ENCODE measurements at places on chromosomes 2 and 18.

DNA sequence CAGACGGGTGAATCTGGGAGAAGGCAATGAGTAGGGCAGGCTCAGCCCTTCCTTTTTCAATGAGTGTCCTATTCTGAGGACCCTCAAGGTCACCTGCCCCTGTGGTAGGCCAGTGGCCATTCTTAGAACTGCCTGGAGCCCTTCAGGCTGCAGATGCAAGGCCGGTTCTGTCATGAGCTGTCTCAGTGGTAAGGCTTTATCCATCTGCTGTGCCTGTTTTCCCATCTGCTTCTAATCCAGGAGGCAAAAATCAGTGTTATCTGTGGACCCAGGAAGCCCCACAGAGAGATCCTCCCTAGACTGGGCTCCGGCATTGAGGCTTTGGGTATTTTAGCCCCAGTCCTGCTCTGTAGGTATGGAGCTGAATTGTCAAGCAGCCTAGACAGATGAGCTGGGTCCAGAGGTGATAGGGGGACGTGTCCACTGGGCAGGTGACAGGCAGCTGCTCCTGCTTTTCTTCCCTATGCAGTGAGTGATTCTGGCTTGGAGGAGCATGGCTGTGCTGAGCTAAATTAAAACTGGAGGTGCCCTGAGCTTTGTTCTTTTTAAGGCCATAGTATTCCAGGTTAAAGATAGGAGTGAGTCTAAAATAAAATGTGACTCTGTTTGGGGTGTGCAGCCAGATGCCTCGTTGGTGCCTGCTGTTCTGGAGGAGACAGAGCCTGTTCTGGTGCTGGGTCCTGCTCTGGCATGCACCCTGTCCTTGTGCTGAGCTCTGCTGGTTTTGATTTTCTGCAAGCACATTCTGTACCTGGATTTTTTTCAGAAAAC is 92.5 kb downstream of the FHOD3 start:
- no peak for DNase-seq

- DNase-seq: no peak
These were observed 1.4 kb downstream of the STARD7 start for GRCh38 chr2:96207073-96207773.

DNA sequence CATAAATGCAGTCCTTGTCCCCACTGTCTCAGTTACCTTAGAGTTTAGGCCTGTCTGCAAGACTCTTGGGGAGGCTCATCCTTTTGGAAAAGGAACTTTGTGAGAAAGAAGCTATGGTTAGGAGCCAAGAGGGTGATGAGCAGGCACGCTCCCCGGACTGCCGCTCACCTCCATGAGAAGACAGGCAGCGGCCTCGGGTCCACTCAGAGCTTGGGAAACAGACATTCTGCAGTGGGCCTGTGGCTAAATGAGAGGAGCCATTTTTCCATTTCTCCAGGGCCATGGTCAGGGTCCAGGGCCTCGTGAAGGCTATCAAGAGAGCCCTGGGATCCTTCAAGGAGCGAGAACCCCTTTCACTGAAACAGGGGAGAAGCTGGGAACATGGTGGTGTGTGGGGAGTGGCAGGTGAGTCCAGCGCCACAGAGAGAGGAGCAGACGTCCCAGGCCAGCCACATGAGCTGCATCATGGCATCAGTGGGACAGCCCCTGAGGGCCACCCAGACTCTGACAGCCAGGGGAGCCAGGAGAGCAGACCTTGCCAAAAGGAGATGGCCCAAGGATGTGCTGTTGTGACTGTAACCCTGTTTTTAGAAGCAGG is 4.0 kb upstream of the TEX51 start:
- no peak for DNase-seq

DNA sequence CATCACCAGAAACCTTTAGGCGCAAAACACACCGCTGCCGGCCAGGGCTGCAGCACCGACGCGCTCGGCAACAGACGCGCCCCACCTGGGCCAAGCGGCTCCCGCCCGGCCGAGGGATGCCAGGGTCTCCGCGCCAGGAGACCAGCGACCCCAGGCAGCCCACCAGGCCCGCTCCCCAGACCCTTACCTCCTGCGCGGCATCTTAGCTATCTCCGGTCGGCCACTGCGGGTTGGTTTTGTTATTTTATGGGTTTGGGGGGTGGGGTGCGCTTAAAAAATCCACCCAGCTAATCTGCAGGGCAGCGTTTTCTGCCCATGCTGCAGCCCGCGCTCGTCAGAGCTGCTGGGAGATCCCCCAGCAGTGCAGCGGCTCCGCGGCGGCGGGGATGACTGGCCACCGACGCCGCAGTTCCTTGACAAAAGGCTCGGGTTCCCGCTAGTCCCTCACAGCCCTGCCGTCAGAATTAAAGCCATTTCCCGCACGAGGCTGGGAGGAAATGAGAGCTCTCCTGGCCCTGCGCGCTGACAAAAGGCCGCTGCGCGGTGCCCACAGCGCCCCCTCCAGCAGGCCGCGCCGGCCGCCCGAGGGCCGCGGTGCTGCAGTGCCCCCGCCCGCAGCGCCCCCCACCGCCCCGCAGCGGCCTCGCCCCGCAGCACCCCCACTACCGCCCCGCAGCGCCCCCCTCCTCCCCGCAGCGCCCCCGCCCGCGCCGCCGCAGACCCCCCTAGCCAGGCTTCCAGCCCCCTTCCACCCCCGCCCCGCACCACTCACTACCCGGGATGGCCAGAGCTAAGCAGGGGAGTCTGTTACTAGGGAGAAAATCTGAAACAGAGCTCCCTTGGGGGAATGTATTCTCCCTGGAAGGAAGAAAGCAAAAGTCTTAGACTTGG is at the start of gene ADD2:
ADD2 (minus strand) TSS at position 502 of the 891 bp plus-strand sequence. CDS start 61,792 bp downstream, outside the sequence.
- DNase-seq: no peak

Measured in activated T-helper 1 cell treated with anti-CD3 and anti-CD28 coated beads, Interleukin-2, amount 50 U/mL, for 16 hours (primary cell).